ENCODE measurements at places on chromosomes 11 and 22.

DNA sequence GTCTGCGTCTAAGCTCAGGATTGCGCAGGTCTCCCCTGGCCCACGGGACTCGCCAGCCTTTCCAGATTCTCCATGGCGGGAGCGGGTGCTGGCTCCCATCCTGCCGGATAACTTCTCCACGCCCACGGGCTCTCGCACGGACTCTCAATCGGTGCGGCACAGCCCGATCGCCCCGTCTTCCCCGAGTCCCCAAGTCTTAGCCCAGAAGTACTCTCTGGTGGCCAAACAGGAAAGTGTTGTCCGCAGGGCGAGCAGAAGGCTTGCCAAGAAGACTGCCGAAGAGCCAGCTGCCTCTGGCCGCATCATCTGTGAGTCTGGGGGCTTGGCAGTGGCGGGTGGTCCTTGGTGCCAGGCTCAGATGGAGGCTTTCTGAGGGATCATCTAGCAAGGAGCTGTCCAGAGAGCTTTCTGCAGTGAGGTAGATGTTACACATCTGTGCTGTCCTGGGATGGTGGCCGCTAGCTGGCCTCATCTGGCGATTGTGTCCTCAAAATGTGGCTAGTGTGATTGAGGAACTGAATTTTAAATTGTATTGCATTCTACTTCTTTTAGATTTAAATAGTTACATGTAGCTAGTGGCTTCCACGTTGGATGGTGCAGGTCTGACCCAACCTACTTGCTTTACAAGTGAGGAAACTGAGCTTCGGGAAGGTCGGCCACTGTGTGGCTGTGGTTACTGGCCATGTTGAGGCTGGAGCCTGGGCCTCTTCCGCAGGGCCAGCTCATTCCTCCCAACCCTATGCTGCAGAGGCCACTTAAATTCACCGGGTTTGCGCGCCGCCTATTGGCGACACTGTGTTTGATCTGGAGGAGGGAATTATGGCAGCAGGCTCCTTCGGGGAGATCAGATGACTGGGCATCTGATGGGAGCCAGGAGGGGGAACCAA lies 6.7 kb downstream of the INCENP start:
- DNase-seq, result no peak

DNA sequence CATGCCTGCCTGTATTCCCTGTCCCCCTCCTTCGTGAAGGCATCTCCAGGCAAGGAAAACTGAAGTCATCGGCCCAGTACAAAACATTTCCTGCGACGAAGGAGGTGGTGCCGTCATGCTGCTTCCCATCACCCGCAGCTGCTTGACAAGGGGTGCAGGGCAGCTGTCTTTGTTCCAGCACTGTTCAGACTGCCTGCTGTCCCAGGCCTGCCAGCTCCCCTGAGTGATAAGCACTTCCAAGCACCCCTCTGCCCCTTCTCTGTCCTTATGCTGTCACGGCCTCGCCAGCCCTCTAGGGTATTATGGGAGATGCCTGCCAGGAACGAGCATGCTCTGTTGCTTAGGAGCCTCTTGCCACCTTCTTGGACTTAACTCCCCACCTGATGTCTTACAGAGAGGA lies 37.1 kb upstream of the BSX start:
- no peak for DNase-seq

DNA sequence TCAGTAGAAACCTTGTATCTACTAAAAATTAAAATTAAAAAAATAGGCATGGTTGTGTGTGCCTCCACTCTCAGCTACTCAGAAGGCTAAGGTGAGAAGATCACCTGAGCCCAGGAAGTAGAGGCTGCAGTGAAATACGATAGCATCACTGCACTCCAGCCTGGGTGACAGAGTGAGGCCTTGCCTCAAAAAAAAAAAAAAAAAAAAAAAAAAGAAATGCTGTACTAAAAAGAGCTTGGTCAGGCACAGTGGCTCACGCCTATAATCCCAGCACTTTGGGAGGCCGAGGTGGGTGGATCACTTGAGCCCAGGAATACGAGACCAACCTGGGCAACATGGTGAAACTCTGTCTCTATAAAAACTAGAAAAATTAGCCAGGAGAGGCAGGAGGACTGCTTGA lies 36.5 kb downstream of the SBF2 start:
- no peak for DNase-seq

DNA sequence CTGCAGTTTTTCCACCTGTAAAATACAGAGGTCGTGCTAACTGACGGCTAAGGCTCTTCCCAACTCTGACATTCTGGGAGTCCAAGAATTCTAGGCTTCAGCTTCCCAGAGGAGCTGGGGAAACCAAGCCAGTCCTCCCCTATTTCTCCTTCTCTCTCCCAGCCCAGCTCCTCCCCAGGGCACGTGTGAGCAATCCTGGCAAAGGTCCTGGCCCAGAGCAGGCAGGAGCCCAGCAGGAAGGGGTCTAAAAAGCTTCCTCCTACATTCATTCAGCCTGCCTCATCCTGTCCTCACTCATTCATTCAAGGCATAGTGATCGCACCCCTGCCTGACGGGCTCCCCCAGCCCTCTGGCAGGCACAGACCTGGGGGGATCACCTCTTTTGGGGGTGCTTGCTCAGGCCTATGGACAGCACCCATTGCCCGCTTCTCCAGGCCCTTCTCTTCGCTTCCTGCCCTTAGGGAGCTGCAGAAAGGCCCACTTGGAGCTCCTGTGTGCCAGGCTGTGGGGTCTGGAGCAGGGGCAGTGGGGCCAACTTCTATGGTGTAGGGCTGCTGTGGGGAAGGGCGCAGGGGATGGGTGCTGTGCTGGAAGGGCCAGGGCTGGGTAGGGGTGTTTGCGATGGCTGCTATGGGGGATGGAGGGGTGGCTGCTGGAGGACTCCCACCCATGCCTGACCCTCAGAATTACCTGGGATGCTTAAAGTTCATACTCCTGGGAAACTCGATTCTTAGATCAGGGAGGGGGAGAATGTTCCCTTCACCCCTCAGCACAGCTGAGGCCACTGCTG lies 9.8 kb downstream of the KCNC1 start:
- DNase-seq, result no peak

DNA sequence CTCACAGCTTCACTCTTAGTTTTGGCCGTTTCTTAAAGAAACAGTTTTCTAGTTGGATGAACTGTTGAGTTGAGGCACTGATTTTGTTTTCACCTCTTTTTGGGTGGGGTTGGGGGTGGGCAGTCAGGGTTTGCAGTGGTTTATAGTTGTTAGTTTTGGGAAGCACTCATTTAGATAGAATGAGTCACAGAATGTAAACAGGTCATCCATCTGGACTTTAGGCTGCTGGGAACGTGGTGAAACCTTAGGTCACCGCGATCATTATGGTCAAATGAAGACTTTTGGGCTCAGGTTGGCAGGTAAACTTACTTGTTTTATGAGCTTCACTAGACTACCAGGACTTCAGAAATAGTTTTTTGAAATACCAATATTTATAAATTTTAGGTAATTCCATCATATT lies 48.4 kb downstream of the CSTPP1 start:
- no peak for DNase-seq

DNA sequence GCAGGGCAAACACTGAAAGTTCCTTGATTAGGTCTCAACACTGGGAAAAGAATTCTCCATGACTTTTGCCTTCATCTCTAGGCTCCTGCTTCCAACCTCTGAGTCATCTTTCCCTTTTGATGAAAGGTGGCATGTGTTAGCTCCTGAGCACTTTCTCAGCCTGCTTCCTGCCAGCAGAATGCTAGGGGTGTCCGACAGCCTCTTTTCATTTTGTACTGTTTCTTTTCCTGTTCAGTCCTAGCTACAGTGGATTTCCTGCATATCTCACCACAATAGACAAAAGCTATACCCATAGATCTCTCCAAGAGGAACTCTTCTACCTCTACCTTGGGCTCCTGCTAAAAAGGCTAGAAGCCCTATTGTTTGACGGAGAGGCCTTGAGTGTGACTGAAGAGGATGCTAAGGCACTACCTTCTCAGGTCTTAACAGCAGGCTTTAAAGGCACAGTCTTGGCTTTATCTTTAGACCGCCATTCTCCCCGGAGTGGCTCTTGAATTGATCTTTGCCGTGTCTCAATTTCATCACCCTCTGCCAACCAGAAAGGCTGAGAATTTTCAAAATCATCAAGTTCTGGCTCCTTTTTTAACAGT lies 145.5 kb downstream of the RBFOX2 start:
- DNase-seq, result no peak

DNA sequence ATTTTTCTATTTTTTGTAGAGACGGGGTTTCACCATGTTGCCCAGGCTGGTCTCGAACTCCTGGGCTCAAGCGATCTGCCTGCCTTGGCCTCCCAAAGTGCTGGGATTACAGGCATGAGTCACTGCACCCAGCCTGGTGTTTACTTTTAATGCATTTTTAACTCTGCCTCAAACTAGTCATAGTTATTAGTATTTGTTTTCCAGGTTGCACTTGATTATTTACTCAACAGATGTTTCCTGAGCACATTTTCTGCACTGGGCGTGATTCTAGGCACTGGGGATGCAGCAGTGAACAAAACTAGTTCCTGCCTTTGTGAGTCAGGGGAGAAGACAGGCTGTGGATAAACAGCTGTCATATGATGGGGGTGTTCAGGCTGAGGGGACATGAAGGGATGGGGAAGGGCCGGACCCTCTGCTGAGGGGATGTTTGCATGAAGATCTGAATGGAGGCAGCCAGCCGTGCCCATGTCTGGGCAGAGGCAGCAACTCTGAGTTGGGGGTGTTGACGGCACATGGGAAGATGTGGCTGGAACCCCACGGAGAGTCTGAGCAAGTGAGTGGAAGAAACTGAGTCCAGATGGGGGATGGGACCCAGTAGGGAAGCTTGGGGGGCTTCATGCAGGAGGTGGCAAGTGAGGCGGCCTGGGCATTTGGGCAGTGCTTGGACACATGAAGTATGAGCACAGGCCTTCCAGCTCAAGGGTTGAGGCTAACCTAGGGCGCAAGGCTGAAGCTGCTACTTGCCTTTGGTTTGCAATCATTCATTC lies 34.4 kb downstream of the MPPED1 start:
- DNase-seq, result no peak

DNA sequence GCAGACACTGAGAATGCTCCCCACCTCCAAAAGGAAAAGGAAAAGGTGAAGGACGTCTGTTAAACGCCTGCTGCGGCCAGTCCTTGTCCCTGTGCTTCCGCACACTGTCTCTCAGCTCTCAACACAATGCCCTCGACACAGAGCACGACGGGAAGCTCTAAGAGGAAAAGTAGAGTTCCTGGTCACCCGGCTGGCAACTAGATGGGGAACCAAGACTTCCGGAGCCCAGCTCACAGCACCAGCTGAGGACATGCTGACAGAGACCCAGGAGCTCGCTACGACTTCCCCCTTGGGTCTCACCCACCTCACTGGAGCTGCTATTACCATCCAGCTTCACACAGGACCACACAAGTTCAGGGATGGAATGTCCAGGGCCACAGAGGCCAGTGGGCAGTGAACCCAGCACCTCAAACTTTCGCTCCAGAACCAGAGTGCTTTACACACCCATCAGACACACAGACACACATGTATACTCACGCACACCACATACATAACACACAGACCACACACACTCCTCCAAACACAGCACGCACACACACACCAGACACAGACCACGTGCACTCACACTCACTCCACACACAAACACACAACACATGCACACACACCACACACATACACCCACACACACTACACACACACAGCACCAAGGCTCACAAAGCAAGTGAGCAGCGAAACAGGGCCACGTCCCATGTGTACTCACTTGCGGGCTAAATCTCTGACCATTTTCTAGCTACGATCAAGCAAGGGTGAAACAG lies 9.6 kb downstream of the SULT4A1 start:
- DNase-seq, result no peak

DNA sequence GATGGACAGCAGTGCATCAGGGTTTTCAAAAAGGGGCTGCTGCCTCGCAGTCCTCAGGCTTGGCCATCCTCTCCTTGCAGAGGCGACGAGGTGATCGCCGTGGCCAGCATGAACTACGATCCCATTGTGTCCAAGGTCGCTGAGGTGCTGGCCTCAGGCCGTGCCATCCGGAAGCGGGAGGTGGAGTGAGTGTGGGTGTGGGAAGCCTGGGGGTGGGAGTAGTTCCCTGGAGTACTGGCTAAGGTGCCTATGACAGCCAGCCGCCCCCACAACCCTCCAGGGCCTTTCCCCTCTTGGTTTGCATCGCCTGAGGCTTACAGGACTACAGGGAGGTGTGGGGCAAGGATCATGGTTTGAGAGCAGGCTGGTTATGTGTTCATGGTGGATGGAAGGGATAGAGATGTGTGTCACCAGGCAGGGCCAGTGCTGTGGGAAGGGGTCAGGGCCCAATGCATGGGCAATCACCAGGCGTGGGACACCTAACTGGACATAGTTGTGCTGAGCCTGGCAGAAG lies 2.1 kb upstream of the LZTR1 start:
- no peak for DNase-seq

GRCh38 chr22:22030493-22031182 lies 48.1 kb upstream of the TOP3B start:
- no peak for DNase-seq

DNA sequence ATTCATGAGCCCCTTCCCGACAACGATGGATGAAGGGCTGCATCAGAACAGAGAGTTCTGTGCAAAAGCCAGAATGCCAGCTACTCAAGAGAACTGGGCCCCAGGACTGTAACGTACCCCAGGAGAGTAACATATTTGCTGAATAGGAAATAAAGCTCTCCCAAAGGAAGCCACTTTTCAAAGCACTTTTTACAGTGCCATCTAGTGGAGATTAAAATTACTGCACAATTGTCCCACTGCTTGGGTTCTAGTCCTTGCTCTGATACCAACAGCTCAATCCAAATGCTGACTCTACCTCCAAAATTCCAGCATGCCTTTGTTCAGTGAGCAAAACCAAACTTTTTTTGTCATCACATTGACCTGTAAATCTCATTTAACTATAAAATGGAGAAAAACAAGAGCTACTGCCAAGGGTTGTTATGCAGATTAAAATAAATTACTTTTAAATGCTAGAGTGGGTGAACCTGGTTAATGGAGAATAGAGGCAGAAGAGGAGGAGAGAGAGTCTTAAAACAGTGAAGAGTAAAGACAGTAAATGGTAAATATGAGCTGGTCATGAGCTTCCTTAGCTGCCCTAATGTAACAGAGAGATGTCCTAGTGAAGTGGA lies 87.6 kb upstream of the FSHB start:
- DNase-seq, result peak; percentile 13

- DNase-seq, result peak; percentile 38
These were observed 44.7 kb downstream of the ABTB2 start for GRCh38 chr11:34313099-34313517.

- no peak for DNase-seq
These were observed 605.6 kb downstream of the NTM start for GRCh38 chr11:131976021-131976420.

DNA sequence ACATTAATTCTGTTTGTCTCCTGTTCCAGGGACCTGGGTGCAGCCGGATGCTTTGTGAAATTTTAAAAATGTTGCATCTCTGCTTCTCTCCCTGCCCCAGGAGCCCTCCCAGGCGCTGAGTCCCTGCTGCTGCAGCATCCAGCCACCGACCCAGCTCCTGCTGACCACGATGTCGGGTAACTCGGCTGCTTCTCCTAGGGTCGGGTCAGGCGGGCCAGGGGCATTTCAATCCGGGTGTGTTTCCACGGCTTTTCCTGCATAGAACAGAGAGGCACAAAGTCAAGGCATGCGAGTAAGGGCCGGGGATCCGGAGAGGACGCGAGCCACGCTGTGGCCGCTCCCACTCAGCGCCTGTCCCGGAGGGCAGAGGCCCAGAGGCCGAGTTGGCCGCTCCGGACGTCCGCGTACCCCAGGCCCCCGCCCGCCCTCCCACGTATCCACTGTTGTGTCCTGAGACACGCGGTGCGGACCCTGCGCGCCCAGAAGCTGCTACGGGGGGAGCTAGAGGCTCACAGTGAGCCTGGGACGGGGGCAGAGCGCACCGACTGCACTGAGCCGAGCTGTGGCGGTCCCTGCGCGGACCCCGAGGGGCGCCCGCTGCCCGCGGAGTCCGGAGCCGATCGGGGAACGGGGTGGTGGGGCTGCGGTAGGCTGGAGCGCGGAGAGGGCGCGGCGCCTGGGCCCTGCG lies at the start of gene POU2AF3:
POU2AF3 (plus strand) TSS at position 134 of the 688 bp plus-strand sequence; CDS start at position 170, 36 bp downstream.
- DNase-seq, result no peak

- DNase-seq, result no peak
These were observed 25.7 kb downstream of the CEP57 start for GRCh38 chr11:95816037-95816436.

Measured in GM12864 (cell line).